ENCODE measurements at places on chromosomes 3 and 15. TPM values are rescaled to one million over a fixed set of nuclear protein-coding genes. Genes with fewer than 3 reads are reported as not detected.

Gene ASB14
- total RNA-seq, result not detected

- peak; percentile 17 for DNase-seq
Observed at GRCh38 chr15:101138913-101139880, 112.7 kb downstream of the CHSY1 start.

DNA sequence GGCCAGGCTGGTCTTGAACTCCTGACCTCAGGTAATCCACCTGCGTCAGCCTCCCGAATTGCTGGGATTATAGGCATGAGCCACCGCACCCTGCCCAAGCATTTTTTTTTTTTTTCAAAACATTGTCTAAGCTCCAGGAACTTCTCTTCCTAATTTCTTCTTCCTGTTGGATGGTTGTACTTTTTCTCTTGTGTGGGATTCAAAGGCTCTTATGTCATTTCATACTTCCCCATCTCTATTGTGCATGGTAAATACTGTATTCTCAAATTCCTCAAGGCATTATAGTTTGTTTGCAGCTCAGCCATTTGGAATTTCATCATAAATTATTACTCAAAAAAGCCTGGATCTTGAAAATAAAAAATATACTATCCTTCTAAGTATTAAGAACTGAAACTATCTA, 199.1 kb upstream of the GADL1 start:
- no peak for DNase-seq

- no peak for DNase-seq
Observed at GRCh38 chr15:76161153-76162035, 101.6 kb downstream of the TMEM266 start.

GRCh38 chr15:48992545-48992944, 28.8 kb upstream of the SHC4 start:
- no peak for DNase-seq

Gene MORC1
- total RNA-seq, result not detected

All from aorta (tissue), 5 donors.